ENCODE measurements at places on chromosomes 2 and 18. TPM values are rescaled to one million over a fixed set of nuclear protein-coding genes. Genes with fewer than 3 reads are reported as not detected.

LRRC30 gene
- polyA plus RNA-seq: 5.9 TPM

RRM2 gene
- polyA plus RNA-seq: 32.4 TPM

NCK2 gene
- 93.8 TPM for polyA plus RNA-seq

TAF1B gene
- 18.3 TPM for polyA plus RNA-seq

DNA sequence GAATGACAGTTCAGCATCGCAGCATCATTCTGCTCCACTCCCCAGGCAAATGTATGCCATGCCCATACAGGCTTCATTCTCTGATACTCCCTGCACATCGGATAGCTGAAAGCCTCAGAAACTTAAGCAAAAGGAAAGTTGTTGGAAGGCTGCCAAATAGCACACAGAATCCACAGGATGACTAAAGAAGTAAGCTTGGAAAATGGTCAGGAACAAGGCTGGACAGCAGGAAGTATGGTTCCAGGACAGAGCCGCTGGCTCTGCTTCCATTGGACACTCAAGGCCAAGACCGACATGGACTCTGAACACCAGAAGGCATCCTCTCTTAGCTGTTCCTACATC, 256.5 kb downstream of the CDH20 start:
- DNase-seq: no peak

DNA sequence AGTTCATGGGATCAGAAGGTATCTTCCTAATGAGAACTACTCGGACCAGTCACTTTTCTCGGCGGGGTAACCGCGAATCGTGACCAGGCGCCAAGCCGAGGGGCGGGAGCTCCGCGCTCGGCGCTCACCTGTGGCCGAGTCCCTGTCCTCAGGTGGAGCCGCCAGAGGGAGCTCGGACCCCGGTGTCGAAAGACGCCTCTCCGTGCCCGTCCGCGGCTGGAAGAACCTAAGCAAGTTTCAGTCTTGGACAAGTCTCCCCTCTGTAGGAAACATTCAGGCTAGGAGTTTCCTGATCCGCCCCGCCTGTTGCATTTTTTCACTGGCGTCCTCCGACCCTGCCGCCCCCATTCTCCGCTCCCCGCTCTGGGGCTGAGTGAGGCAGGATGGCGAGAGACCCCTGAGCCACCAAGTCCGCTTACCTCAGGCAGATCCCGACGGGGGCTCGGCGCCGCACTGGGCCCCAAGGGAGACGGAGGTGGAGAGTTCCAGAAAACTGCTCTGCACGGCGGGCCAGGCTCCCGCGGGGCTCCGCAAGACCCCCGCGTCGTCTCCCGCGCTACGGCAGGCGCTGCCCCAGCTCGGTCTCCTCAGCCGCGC, 480 bp downstream of the DSEL start:
- DNase-seq: peak; percentile 91

GRCh38 chr2:168478206-168478605, 22.1 kb downstream of the CERS6 start:
- DNase-seq: no peak

DNA sequence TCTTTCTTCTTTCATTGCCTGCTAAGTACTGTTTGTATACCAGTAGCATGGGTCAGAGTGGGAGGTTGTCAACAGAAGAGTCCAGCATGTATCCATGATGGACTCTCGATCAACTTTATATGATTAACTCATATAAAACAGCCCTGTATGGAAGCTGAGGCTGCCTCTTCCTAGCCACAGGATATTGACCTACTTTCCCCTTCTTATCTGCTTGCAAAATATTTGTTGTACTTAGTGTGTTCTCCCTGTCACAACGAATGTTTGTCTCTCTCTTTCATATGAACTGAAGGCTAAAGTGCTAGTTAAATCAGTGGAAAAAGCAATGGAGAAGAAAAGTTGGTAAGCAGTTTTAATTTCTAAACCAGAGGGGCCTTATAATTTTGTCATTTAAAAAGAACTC, 17.8 kb downstream of the MYO1B start:
- DNase-seq: no peak

GRCh38 chr2:207035875-207036274, 96.6 kb downstream of the CPO start:
- DNase-seq: no peak

DNA sequence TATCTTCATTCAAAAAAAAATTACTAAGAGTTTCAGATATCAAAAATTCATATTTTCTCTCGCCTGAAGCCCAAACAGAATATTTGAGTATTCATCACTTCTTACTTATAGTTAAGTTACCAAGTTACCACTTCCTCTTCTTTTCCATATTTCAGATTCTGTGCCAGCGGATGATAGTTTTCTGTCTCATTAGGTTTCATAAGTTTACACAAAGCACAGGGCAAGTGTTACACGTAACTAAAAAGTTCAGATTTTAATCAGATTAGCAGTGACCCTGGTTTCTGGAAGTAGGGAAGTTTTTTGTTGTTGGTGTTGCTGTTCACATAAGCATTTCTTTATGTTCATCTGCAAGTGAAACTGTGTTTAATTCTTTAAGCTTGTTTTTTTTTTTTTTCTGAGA, 10.2 kb downstream of the AFTPH start:
- DNase-seq: no peak

DNA sequence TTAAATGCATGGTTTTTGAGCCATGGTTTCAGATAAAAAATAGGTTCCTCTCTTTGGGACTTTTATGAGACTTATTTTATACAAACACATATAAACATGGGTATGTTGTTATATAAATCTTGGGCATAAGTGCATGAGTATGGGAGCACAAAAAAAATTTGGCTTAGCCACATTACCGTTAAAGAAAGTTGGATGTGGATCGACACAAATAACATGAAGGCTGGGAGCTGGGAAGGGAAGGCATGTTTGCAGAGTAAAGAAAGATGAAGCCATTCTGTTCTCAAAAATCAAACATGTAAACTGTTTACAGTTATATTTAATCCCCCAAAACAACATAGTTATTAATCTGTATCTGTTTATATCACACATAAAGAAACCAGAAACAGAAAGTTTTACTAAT, 313.8 kb downstream of the NRXN1 start:
- DNase-seq: no peak

Data from muscle of arm (tissue), 14 donors.